ENCODE measurements at places on chromosomes 4 and X.

DNA sequence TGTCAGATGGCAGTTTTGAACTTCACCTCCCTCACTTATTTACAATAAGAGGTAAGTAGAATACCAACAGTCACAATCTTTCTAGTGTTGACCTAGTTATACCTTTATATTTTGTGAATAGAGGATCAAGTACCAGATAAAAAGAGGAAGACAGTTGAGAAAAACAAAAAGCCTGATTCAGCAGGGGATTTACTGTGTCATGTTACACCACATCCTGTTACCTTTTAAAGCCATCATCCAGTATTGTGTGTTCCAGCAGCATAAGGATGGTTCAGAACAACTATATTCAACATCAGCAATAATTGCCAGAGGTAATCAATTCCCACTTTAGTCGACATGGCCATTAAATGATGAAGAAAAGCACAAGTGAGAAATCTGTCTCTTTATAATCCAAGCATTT is 21.3 kb upstream of the CXCL6 start:
- DNase-seq, result no peak

DNA sequence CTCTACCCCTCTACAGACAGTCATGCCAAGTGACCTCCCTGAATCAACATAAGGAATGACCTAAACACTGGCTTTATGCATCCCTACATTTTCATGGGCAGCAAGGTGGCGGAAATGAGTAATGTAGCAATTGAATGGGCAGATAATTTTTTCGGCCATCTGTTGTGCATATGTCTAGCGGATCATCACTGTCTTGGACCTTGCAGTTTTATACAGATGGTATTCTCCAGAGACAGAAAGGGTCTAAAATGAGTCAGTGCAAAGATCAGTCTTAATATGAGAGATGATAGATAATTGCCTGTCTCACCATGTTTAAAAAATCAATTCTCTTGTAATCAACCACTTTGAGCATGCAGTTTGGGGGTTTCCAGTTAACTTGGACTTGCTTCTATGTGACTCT is 177.3 kb upstream of the DKK2 start:
- no peak for DNase-seq

- no peak for DNase-seq
These were observed 28.8 kb upstream of the CFAP47 start for GRCh38 chrX:35890699-35891098.

- no peak for DNase-seq
These were observed 190.4 kb downstream of the AR start for GRCh38 chrX:67734111-67734753.

GRCh38 chrX:132144061-132144460 is 16.2 kb upstream of the FRMD7 start:
- no peak for DNase-seq

DNA sequence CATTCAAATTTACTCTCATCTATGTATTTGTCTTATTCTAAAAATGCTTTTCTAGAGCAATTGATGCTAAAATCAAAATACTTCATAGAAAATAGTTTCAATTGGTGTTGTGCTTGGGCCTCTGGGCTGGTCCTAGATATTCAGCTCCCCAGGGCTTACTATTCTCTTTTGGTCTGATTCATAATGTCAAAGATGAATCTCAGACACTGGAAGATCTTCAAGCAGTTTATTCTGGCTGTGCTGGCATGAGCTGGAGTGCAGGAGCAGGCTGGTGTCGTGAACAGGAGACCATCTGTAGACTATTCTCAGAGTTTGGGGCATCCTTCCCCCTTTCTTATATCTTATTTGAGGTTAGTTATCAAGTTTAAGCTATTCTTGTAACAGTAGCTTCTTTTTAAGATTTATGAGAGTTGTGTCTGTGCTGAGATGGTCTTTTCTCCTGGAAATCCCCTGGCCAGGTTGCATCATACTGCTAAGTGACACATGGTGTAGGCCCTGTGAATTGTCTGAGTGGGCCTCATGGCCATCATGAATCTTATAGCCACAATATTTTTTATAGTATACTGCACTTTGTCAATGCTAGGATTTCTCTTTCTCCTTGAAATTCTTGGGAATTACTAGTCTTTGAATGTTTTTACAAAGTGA is 1624.0 kb upstream of the IGFBP7 start:
- no peak for DNase-seq

- no peak for DNase-seq
These were observed 219.0 kb upstream of the CPEB2 start for GRCh38 chr4:14783011-14783877.
